Activated CD4-positive, alpha-beta T cell treated with anti-CD3 and anti-CD28 coated beads, Interleukin-2, amount 50 U/mL, for 1 hour (primary cell): ENCODE measurements at places on chromosomes 16 and 17.

DNA sequence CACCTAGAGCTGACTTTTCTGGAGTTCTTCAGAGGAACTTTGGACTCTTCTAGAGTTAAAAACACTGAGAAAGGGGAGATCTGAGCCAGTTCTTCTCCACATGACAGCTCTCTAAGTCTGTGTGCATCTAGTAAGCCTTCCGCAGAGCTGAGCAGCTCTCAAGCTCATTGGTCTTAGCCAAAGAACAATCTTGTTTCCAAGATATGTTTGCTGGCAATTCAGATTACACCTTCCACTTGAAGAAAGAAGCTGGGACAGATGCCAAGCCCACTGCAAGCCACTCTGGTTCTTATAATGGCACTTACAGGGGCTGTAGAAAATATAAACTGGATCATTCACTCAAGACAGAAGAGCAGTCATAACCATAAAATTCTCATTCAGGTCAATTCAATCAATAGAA, 134.1 kb upstream of the TOX3 start:
- DNase-seq, result no peak

- DNase-seq, result no peak
These were observed 6.9 kb downstream of the HIRIP3 start for GRCh38 chr16:29988346-29989075.

DNA sequence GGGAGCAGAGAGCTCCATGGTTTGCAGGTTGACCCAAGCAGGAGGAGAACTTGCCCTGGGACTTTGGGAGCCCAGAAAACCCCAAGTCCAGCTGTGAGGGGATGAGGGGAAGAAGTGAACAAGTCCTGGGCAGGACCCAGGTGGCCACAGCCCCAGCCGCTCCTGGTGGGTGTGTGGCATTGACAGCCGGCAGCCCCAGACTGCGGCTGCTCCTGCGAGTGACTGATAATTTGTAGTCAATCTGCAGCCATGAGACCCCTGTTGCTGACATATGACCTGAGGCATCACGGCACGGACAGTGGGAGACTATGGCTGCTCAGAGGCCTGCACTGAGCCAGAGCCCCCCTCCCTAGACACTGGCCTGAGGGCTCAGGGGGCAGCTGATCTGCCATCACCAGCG, 66.4 kb downstream of the PRMT7 start:
- no peak for DNase-seq

DNA sequence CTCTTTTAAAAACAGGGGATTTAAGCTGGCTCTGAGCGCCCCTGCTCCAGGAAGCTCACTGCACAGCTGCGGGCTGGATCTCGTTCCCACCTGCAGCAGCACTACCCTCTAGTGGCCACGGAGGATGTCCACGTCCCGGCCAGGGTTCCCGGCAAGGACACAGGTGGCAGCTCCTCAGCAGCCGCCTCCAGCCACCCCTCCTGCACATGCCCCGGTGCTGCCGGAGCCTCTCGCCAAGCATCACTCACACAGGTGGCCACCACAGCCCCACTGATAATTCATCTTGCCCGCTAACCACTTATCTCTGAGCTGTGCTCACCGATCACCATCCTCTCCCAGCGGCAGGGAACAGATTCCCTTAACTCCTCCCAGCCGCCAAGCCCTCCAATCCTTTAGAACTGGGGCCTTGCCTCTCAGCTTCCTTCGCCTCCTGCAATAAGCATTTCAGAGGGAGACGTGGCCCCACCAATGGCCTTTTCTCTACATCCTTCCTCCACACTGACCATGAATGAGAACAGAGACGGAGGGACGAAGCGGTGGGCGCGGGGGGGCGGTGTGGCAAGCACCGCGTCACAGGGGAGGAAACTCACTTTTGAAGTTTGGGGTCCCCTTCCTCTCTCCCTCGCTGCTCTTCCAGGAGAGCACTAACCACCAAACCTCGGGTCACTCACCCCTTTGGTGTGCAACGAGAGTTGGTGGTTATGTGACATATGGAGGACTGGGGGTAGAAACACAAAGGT, 222.1 kb downstream of the RBFOX3 start:
- DNase-seq, result no peak

DNA sequence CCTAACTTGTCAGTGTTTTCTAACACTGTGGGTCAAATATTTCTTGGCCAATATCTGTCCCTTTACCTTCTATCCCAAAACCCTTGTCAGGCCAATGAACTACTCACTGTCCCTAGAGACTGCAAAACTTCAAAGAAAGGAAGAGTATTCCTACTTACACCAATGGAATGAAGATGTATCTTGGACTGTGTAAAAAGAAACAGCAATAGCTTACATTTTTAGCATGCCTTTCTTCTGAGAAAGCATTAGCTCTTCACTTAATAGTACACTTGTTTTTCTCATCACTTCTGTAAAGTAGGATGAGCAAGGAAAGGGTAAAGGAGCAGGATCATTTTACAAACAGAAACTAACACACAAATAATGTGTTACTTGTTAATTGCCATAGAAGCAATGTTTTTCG, 73.9 kb downstream of the STH start:
- DNase-seq, result no peak

GRCh38 chr17:82300228-82300627, 17.2 kb downstream of the CD7 start:
- DNase-seq, result no peak

- DNase-seq, result no peak
These were observed 22.9 kb upstream of the ZCCHC14 start for GRCh38 chr16:87515475-87516330.

GRCh38 chr16:66131156-66131807, 235.2 kb upstream of the CDH5 start:
- DNase-seq, result no peak
